ENCODE measurements at places on chromosomes 6 and 20.

- no peak for DNase-seq
These were observed 14.0 kb downstream of the RREB1 start for GRCh38 chr6:7121700-7122241.

GRCh38 chr6:44219053-44219814 is 2.5 kb downstream of the MYMX start:
- no peak for DNase-seq

GRCh38 chr6:6968357-6968730 is 139.4 kb upstream of the RREB1 start:
- no peak for DNase-seq

GRCh38 chr20:44402391-44403193 is 47.1 kb downstream of the HNF4A start:
- DNase-seq = no peak

GRCh38 chr6:138562691-138563090 is 63.4 kb upstream of the NHSL1 start:
- no peak for DNase-seq

GRCh38 chr6:101462576-101462975 is 69.1 kb downstream of the GRIK2 start:
- DNase-seq = no peak

- no peak for DNase-seq
These were observed 26.9 kb downstream of the SLC22A16 start for GRCh38 chr6:110449541-110449895.

DNA sequence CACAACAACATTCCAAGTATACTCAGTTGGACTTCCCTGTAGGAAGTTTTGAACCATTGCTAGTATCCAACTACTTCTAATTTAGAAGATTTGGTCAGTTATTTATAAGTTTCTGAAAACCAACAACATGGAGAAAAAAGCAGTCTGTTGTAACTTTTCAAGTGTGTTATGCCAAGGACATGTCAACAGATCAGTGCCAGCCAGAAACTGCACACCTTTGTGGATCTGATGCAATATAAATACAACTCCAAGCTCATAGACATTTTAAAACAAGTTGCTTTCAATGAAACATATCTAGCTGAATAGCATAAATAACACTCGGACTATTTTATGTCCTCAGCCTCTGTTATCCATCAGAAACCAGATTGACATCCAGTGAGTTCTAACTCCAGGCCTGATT is 58.3 kb upstream of the CARMIL1 start:
- DNase-seq = no peak

- DNase-seq = no peak
These were observed 26.2 kb downstream of the RIPOR2 start for GRCh38 chr6:24909241-24910216.

GRCh38 chr6:4355241-4355640 is 219.9 kb upstream of the ECI2 start:
- no peak for DNase-seq

GRCh38 chr6:44935693-44936300 is 392.3 kb upstream of the RUNX2 start:
- no peak for DNase-seq

DNA sequence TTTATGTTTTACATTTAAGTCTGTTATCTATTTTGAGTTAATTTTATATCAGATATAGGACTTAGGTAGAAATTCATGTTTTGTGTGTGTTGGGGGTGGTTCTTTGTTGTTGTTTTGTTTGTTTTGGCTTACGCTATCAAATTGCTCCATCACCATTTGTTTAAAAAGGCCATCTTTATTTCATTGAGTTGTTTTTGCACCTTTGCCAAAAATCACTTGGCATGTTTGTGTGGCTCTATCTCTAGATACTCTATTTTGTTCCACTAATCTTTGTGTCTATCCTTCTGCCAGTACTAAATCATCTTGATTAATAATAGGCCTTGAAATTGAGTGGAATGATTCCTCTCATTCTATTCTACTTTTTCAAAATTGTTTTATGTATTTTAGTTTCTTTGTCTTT is 7.4 kb downstream of the CYP39A1 start:
- DNase-seq = no peak

DNA sequence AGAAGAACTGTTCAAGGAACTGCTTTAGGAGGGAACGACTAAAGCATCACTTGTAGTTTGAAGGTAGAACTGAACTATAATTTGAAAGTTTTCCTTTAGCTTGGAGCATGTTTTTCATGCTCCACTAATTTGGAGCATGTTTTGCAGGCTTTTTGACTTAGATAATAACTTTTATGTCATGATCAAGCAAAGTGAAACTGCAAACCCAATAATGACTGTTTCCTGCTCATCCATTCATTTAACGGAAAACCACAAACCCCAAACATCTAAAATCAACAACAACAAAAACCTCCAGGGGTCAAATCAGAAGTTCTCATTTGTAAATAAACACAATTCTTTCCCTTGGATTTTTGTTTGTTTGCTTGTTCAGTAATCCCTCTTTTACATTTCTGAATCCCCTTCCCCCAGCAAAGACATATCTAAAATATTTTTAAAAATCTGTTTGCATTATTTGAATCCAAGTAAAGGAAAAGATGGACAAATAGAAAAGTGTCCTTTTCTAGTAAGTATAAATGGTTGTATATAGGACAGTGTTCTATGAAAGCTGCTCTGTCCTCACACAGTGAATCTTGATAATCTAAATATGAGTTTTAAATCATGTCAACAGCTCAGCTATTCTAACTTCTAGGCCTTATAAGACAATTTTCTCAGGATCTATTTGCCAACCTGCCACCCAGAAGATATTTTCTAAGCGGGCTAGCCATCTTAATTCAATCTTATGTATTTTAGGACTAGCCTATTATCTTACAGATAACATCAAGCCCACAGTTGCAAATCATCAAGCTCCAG is 2.6 kb downstream of the SIM1 start:
- no peak for DNase-seq

- no peak for DNase-seq
These were observed 1.5 kb downstream of the RPS18 start for GRCh38 chr6:33273129-33273923.

GRCh38 chr6:89433252-89434149 is 549 bp downstream of the ANKRD6 start:
- DNase-seq = no peak

DNA sequence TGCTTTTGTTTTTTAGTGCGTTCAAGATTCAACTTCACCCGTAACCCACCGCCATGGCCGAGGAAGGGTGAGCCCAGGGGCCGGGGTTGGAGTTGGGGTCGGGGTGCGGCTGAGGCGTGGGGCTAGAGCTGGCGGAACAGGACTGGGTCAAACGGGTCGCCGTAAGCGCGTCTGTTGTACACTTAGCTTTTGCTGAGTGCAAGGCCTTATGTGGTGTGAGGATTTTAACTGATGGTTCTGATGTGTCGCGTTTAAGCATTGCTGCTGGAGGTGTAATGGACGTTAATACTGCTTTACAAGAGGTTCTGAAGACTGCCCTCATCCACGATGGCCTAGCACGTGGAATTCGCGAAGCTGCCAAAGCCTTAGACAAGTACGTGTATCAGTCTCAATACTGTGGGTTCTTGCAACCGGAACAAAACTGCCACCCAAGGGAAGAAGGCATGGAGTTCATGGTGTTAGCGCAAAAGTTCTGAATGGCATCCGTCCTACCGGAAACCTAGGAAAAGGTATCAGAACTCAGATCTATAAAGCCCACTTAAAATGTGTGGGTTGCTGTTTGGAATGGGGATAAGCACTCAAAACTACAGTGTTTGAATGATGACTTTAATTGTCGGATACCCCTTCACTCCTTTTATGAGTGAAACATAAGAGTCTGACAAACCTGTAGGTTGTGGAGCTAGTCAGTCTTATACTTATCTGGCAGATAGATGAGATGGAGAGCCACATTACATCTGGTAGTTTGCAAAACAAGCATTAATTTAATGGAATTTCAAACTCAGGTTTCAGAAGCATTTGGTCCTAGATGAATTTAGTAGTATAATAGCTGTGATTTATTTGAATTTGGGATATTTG is 574 bp downstream of the RPS12 start:
- DNase-seq = peak; percentile 56

- DNase-seq = no peak
These were observed 1.8 kb upstream of the FASTKD5 start for GRCh38 chr20:3161316-3162079.

GRCh38 chr20:10649797-10650160 is 24.0 kb downstream of the JAG1 start:
- DNase-seq = no peak

GRCh38 chr6:89886378-89887120 is 7.7 kb upstream of the GJA10 start:
- DNase-seq = no peak

GRCh38 chr20:53495398-53496092 is 98.1 kb downstream of the ZNF217 start:
- no peak for DNase-seq

GRCh38 chr20:3681352-3681930 is 369 bp downstream of the ADAM33 start:
- no peak for DNase-seq

GRCh38 chr6:170073846-170074245 is 217.0 kb downstream of the DLL1 start:
- no peak for DNase-seq

GRCh38 chr20:31689141-31689540 is 33.5 kb downstream of the BCL2L1 start:
- no peak for DNase-seq

DNA sequence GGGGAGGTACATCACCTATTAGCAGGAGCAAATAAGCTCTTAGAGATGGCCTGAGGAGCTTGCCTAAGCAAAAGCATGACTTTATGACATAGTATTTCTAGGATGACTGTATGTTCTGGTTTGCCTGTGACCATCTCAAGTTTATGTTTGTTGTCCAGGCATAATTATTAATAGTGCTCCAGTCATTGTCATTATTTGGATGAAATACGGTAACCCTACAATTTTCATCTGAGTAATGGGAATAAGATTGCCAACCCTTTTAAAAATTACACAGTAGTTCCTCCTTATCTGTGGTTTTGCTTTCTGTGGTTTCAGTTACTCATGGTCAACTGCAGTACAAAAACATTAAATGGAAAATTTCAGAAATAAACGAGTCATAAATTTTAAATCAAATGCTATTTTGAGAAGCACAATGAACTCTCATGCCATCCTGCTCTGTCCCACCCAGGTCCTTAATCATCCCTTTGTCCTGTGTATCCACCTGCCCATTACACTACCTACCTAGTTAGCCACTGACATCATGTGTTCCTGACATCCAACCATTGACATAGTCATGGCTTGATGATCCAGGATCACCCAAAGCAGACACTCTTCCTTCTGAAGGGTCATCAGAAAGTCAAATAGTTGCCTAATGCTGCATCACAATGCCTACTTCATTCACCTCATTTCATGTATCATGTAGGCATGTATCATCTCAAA is 27.0 kb upstream of the TFB1M start:
- DNase-seq = no peak

GRCh38 chr6:46921731-46922130 is at the start of gene ADGRF5:
Gene ADGRF5 (minus strand): TSS chr6:46921938. CDS start chr6:46906762, 15,176 bp downstream.
- no peak for DNase-seq

- DNase-seq = no peak
These were observed 712.5 kb upstream of the NRSN1 start for GRCh38 chr6:23413327-23414050.

DNA sequence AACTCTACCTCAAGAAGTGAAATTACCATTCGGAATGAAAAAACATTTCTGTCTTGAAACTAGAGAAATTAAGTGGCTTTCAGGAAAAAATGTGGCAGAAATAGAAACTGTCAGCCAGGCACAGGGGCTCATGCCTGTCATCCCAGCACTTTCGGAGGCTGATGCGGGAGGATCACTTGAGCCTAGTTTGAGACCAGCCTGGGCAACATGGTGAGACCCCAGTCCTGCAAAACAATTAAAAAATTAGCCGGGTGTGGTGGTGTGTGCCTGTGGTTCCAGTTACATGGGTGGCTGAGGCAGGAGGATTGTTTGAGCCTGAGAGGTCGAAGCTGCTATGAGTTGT is 7.1 kb upstream of the TMEM181 start:
- DNase-seq = no peak

GRCh38 chr6:76876922-76877553 is 586.3 kb downstream of the HTR1B start:
- DNase-seq = no peak

GRCh38 chr6:64128301-64129024 is 492.9 kb downstream of the PHF3 start:
- no peak for DNase-seq

- no peak for DNase-seq
These were observed 79.8 kb downstream of the QKI start for GRCh38 chr6:163494279-163494727.

- DNase-seq = no peak
These were observed 49.5 kb upstream of the FBXO30 start for GRCh38 chr6:145863988-145864616.

GRCh38 chr20:19120569-19120968 is 91.9 kb upstream of the SLC24A3 start:
- DNase-seq = no peak

- DNase-seq = no peak
These were observed 222.6 kb upstream of the MARCKS start for GRCh38 chr6:113634352-113635163.

DNA sequence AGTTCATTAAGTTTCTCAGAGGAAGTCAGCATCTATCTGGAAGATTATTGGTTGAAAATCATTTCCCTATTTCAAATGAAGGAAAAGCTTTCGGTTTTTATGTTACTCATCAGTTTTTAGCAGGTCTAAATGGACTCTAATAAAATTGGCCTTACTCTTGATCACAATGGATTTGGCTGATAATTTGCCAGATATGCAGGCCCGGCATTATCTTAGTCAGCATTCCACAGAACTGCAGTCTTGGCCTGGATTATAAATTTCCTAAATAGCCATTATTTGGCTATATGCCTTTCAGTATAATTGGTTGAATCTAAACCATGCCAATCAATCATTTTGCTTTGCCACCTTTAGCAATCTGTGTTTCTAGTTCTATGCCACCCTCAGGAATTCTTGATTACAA is 91.7 kb upstream of the KCNQ5 start:
- DNase-seq = no peak

- no peak for DNase-seq
These were observed 7.0 kb downstream of the EMILIN3 start for GRCh38 chr20:41359541-41360011.

GRCh38 chr6:12174878-12175277 is 115.3 kb upstream of the EDN1 start:
- no peak for DNase-seq

GRCh38 chr6:150631984-150632642 is 32.4 kb downstream of the PLEKHG1 start:
- no peak for DNase-seq

DNA sequence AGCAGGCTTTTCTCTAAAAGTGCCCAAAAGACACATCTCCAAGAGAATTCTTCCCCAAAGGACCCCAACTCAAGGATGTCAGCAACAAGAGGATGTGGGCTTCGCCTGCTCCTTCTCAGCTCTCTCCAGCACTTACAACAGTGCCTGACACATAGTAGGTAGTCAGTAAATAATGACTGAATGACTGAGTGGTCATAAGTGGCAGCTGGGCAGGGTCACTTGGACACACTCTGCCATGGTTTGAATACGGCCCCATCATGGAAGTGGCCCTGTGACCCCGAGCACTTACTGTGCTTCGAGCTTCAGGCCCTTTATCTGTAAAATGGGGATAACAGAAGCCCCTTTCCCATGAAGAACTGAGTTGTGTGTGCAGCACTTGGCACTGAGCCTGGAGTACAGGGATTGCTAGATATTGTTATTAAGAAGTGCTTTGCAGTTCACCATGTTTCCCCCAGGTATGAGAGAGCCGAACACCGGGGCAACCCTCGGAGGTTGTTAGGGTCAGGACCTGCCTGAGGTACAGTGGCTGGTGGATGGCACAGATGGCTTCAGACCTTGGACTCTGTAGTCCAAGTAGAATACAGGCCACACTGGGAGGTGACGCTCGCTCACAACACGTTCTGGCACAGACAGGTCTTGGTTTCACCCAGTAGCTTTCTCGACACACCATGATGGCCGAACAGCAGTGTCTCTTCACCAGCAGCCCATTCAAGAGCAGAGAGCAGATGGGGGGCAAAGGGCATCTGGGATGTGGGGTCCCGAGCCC is 56.0 kb downstream of the NOL4L start:
- DNase-seq = no peak
